ENCODE measurements at places on chromosomes 5 and 9. TPM values are rescaled to one million over a fixed set of nuclear protein-coding genes. Genes with fewer than 3 reads are reported as not detected.

The IGIP gene
- polyA plus RNA-seq: 3.8 TPM

The C9orf78 gene
- polyA plus RNA-seq: 26.1 TPM

The TMEM161B gene
- 6.6 TPM for polyA plus RNA-seq

The DMRTA1 gene
- polyA plus RNA-seq: not detected

The MED10 gene
- polyA plus RNA-seq: 36.6 TPM

The RGS3 gene
- 66.4 TPM for polyA plus RNA-seq

The GPR21 gene
- not detected for polyA plus RNA-seq

The CAMLG gene
- 16.6 TPM for polyA plus RNA-seq

The PCDHGC4 gene
- 0.49 TPM for polyA plus RNA-seq

The FOXD4L6 gene
- polyA plus RNA-seq: not detected

The PCDHB2 gene
- 0.42 TPM for polyA plus RNA-seq

The FBXL7 gene
- polyA plus RNA-seq: 23.2 TPM

The NR4A3 gene
- polyA plus RNA-seq: 2.0 TPM

The HACD4 gene
- 8.6 TPM for polyA plus RNA-seq

The NR5A1 gene
- polyA plus RNA-seq: not detected

The TGFBR1 gene
- 73.5 TPM for polyA plus RNA-seq

The PRDM9 gene
- polyA plus RNA-seq: not detected

The GARNL3 gene
- 2.1 TPM for polyA plus RNA-seq

The KCNT1 gene
- not detected for polyA plus RNA-seq

The CAMK2A gene
- 0.09 TPM for polyA plus RNA-seq

Data from BJ (cell line).